ENCODE measurements at places on chromosomes 2 and 18.

- no peak for DNase-seq
Observed at GRCh38 chr18:23995180-23995579, 19.4 kb upstream of the TTC39C start.

DNA sequence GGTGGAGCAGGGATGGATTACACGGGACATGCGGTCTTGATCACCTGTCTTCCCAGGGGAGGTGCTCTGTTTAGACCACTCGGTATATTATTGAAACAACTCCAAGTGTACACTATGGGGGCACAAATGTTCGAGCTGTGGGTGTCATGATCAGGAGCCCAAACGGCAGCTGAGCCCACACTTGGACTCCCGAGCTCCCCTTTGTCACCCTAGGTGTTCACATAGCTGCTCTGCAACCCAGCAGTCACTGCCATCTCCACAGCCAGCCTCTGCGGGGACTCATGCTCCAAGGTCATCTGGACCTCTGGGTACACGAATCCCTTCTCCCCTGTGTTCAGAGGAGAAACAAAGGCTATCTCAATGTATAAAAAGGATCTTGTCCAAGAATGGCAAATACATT is 46.0 kb downstream of the CAPN13 start:
- DNase-seq, result no peak

DNA sequence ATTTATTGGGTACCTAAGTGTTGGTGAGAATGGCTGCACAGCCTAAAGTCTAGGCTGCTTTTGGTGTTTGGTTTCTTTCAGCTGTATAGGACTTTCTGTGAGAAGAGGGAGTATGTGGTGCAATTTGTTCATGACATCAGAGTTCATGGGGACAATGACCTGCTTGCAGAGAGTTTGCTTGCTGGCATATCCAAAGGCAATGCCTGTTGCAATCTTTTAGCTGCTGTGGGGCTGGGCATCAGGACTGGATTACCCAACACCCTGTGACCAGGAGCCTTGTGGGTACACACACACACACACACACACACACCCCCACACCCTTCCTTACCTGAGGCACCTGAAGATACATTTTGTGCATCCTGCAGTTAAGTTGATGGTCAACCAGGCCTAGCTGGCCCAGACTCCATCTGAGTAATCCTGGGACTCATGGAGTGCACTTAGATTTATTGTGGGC is 68.4 kb downstream of the LIPG start:
- DNase-seq, result no peak

GRCh38 chr2:186017278-186017677 is 278.7 kb downstream of the FSIP2 start:
- no peak for DNase-seq

DNA sequence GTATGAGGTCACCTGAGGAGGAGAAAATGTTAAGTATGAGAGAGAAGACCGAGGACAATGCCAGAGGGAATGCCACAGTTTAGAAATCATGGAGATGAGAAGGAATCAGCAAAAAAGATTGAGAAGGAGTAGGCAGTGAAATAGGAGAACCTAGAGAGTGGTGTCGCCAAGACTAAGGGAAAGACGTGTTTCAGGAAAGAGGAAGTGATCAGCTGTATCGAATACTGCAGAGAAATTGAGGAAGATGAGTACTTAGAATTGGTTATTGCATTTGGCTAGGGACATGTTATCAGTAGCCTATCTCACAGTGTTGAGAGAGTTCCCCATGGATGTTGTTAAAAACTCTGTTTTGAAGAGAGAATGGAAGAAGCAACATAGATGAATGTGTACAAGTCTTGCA is 112.3 kb downstream of the GALNT1 start:
- no peak for DNase-seq

DNA sequence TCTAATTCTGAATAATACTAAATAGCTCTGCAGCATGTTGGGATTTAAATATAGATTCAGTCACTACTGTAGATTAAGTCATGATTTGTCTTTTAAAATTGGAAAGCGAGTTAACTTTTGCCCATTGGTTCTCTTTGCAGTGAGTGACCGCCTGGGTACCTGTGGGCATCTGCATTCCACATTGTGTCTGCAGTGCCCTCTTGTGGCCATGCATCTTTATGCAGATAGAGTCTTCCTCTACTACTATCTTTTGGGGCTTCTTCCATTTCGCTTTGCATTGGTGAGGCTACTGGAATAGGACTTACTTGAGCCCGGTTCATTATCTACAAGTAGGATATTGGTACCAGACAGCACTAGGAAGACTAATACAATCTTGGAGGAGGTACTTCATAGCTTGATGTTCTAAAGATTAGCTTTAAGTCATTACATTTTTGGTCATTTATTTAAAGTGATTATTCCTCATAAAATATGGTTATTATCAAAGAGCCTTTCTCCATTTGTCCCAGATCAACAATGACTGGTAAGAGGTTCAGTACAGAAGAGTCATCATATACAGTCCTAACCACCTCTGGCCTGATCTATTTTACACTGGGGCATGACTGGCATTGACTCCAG is 203.0 kb downstream of the SOCS6 start:
- no peak for DNase-seq

DNA sequence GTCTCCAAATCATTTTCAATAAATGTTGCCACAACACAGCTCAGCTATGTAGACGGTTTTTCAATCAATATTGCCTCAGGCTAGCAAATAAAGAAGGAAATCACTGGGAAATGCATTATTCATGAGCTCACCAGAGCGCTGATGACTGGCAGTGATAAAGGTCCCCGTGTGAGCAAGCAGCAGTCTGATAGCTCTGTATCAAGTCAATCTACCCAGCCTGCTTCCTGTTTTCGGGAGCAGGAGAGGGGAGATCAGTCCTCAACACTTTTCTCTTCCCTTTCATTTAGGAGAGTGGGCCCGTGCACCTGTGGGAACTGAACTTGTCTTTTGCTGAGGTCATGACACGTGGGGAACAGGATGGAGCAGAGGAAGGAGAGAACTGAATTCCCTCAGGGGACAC is 253.9 kb upstream of the SIX2 start:
- no peak for DNase-seq

- no peak for DNase-seq
Observed at GRCh38 chr2:239264492-239264837, 136.4 kb downstream of the HDAC4 start.

DNA sequence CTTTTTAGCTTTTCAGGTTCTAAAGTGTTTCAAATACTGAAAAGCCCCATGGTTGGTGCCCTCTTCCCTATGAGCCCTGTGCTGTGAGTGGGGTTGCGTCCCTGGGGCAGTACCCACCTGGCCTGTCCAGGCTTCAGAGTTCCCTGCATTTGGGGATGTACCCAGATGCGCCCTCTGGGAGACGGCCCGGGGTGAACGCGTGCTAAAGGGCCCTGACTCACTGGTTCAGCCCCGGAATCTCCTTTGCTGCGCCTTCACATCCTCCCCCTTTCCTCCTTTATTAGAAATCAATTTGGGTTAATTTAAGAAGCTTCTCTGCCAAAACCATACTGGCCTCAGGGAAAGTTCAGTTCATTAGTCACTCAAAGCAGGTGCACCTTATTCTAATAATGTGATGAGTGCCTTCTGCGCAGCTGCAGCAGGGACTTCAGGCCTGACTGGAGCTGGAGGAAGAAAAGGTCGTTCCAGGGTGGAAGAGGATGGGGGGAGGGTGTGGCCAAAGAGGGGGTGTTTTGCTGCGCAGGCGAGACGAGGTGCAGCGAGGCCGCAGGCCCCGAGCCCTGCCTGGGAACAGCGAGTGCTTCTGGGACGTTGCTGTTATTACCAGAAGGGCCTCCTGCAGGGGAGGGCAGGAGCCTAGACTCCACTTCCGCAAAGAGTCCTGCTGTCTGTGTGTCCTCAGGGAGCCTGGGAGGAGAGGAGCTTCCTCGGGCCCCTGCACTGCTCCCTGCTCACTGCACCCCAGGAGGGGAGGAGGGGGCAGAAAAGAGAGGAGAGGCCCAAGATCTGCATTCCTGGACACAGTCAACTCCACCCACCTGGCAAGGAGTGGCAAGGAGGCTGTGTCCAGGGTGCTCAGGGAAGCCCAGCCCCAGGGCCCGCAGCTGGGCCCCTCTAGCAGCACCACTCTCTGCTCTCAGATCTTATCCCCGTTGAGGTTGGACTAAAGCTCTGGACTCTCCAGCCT is 223.2 kb upstream of the PXDN start:
- peak; percentile 38 for DNase-seq

- DNase-seq, result no peak
Observed at GRCh38 chr2:19673213-19673791, 228.5 kb downstream of the TTC32 start.

DNA sequence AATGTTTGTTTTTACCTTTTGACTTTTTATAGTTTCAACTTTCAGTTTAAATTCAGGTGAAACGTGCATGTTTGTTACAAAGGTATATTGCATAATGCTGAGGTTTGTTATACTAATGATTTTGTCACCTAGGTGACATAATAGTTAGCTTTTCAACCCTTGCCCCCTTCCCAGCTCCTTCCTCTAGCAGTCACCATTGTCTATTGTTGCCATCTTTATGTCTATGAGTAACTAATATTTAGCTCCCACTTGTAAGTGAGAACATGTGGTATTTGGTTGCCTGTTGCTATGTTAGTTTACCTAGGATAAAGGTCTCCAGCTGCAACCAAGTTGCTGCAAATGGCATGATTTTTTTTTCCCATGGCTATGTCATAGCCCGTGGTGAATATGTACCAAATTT is 322.3 kb upstream of the SETBP1 start:
- no peak for DNase-seq

DNA sequence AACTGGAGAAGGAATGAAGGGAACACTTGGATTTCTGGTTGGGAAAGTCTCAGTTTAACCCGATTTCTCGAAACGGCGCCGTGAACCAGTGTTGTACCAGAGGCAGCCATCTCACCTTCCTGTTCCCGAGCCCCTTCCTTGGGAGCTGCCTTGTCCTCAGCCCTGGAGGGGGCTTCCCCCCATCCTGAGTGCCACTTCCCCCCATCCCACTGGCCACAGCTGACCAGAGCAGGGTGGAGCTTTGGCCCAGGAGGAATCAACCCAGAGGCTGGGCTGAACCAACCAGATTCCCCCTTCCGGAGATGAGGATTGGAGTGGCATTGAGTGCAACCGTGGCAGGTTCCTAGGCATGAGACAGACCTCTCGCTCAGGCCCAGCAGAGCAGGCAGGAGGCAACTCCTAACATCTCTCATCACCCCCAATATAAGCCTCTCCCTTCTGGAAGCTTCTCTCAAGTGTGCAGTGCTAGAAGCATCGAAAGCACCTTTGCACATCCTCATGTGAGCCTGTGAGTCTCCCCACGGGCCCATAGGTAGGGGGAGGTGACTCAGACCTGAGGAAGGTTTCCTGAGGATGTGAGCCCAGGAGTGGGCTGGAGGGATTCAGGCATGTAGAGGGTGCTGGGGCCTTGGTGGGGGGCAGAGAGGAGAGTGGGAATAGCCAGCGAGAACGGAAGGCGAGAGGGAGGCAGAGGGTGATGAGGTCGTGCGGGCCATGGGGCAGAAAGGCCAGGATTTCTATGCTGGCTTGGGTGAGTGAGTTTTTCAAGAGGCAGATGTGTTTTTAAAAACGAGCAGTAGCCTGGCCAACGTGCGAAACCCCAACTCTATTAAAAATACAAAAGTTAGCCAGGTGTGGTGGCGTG is 11.9 kb downstream of the NGEF start:
- DNase-seq, result no peak

- no peak for DNase-seq
Observed at GRCh38 chr2:18046558-18047212, 168.2 kb downstream of the KCNS3 start.

DNA sequence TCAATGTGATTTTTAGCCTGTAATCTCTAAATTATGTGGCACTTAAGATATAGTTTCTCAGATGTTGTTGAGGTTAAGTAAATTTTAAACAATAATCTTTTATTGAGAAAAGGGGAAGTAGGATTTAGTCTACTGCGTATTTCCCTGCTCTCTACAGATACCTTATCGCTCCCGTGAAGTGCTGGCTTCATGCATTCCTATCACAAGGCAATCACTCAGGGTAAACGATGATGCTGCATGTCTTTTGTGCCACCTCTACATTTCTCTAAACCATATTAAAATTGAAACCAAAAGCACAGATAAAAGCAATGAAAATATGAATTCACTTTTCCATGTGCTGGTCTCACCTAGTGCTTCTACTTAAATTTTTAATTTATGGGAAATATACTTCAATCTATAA is 14.4 kb upstream of the RPE start:
- DNase-seq, result no peak

DNA sequence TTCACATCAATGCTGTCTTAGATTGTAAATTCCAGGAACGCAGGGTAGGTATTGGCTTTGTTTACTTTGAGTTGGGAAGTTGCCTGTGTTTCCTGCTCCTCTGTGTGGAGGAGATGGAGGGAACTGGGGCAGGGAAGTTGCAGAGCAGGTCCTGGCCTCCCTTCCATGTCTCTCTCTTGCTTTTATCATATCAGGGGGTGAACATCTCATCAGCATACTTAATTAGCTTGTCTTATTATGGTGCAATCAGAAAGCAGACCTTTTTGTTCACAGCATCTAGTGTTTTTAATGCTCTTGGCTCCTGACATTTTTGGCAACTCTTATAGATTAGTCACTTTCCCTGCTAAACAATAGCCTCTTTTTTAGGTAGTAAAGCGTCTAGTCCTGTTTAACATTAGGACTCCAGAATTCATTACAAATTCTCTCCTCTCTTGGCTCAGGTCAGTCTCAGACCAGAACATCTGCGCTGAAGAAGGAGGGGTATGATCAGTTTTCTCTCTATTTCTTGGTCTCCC is 11.5 kb upstream of the DIPK1C start:
- DNase-seq, result no peak

- no peak for DNase-seq
Observed at GRCh38 chr18:44592639-44593038, 88.0 kb upstream of the SETBP1 start.

DNA sequence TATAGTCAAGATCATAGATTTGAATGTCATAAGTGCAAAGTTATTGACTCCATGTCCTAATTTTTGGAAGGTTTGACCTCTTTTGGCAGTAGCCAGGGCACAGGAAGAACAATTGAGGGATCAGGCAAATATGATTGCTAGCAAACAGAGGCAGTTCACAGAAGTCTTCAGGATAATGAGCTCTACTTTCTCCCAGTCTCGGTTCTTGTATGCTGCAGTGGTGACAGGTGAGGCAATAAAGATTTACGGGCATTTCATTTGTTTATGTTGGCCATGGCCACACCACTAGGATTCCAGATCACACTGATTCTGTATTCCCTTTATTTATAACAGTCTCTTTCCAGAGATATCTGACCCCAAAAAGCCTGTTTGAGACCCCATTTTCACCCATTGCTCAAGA is 137.5 kb downstream of the UBR3 start:
- DNase-seq, result no peak
